Spinal cord (tissue), 10 donors: ENCODE measurements at places on chromosomes 5 and 9. TPM values are rescaled to one million over a fixed set of nuclear protein-coding genes. Genes with fewer than 3 reads are reported as not detected.

GRCh38 chr5:66477596-66477995, 118.6 kb upstream of the MAST4 start:
- no peaks in the 10 kb centered on the region for H3K27me3 ChIP-seq
- no peaks in the 10 kb centered on the region for H3K4me1 ChIP-seq
- H3K36me3 ChIP-seq = no peaks in the 10 kb centered on the region
- DNase-seq = no peak
- H3K4me3 ChIP-seq = no peak overlapping the region
- H3K27ac ChIP-seq = no peak overlapping the region

DNA sequence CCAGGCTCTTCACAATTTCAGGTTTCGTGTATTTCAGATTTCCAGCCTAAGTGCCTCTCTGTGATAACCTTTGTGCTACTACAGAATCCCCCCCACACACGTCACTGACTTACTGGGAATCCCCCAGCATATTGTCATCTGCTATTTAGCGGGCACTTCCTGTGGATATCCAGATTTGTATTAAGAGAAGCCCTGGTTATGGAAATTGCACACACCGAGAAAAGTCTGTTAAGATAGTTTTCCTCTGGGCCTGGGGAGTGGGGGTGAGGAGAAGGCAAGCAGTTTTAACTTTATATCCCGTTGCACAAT, 269.9 kb downstream of the MED10 start:
- H3K4me3 ChIP-seq = no peak overlapping the region
- no peaks in the 10 kb centered on the region for H3K36me3 ChIP-seq
- peaks cover 7% of the 10 kb centered on the region for H3K4me1 ChIP-seq

- no peak overlapping the region for H3K4me3 ChIP-seq
- no peak overlapping the region for H3K27ac ChIP-seq
- H3K27me3 ChIP-seq = no peaks in the 10 kb centered on the region
- H3K4me1 ChIP-seq = peaks cover 2% of the 10 kb centered on the region
- no peak for DNase-seq
- no peaks in the 10 kb centered on the region for H3K36me3 ChIP-seq
Observed at GRCh38 chr9:94860678-94861588, 134.4 kb downstream of the AOPEP start.

DNA sequence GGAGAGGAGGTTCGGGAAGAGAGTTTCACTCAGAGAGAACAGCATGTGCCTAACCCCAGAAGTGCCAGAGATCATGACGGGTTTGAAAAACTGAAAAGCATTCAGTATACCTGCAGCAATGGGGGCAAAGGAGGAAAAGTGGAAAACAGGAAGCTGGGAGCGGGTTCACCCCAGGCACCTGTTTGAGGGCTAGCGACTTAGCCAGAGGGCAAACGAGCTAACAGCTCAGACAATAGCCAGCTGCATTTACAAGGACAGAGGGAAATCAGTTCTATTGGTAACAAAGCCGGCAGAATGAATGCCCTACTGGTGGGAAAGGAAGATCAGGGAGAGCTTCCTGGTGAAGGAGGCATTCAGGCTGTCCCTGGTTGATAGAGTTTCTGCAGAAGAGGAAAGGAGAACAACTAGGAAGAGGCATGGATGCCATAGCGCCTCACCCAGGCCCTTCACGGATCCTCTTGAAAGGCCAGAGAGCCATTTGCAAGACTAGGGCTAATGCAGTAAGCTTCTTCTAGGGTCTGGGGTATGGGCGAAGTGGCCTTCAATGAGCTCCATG, 141.7 kb upstream of the ADRA1B start:
- DNase-seq = no peak
- no peak overlapping the region for H3K27ac ChIP-seq
- peaks cover 2% of the 10 kb centered on the region for H3K27me3 ChIP-seq

DNA sequence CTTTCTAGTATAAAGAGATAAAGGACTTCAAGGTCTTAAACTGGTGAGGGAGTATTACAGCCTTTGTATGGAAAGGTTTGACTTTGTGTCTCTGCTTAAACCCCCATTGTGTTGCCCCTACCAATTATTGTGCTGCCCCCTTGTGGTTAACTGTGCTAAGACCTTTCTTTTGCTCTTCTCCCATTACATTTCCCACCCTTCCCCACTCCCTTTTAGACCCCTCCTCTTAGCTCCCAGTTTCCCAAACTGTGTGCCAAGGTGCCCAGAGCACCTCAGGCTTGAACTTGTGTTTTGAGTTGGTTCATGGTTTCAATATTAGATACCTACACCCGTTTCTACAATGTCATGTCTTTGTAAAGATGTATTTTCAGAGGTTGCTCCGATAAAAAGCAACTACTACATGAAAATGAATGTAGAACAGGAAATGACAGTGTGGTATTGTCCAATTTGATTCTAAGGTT, 2.9 kb downstream of the JAK2 start:
- H3K4me1 ChIP-seq = peaks cover 7% of the 10 kb centered on the region
- no peak overlapping the region for H3K27ac ChIP-seq
- no peak overlapping the region for H3K4me3 ChIP-seq
- no peaks in the 10 kb centered on the region for H3K27me3 ChIP-seq
- peak; percentile 82 for DNase-seq

DNA sequence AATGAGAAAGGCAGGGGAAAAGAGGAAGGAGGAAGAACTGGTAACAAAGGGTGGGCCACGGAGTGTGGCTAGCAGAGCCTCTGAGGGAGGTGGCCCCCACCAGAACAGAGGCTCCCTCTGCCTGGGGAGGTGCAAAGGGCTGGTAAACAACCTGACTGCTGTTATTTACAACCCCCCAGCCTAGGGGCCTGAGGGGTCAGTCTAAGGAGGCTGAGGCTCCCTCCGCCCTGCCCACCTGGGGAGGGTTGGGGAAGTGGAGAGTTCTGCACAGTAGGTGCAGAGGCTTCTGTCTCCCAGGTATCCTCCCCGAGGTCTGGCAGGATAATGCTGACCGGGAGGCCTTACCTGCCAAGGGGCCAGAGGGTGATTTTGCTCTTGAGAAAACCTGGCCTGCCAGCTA, 35.6 kb upstream of the SMU1 start:
- no peak overlapping the region for H3K4me3 ChIP-seq
- H3K27ac ChIP-seq = no peak overlapping the region
- peaks cover 4% of the 10 kb centered on the region for H3K4me1 ChIP-seq
- no peak for DNase-seq
- H3K27me3 ChIP-seq = no peaks in the 10 kb centered on the region

- peak; percentile 81 for DNase-seq
- no peaks in the 10 kb centered on the region for H3K36me3 ChIP-seq
- no peak overlapping the region for H3K4me3 ChIP-seq
- no peaks in the 10 kb centered on the region for H3K27me3 ChIP-seq
- no peak overlapping the region for H3K27ac ChIP-seq
Observed at GRCh38 chr5:129767927-129768380, 20.1 kb downstream of the MINAR2 start.

DNA sequence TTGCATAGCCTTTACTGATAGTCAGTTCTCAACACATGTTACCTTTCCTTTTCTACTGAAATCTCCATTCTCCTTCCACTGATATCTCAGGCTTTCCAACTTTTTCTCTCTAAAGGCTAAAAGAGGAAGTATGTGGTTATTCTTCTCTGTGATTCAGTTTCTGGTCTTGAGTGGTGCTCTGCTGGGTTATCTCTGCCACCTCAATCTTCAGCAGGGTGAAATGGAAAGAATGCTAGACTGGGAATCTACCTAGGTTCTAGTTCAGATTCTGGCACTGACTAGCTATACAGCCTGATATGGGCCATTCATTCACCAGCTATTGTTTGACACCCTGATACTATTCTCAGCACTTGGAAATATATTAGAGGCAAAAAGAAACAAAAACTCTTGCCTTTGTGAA, 124.9 kb upstream of the GRIA1 start:
- H3K27me3 ChIP-seq = no peaks in the 10 kb centered on the region
- DNase-seq = no peak
- no peak overlapping the region for H3K4me3 ChIP-seq
- H3K36me3 ChIP-seq = no peaks in the 10 kb centered on the region
- H3K27ac ChIP-seq = no peak overlapping the region

- H3K4me1 ChIP-seq = peaks cover 16% of the 10 kb centered on the region
- H3K36me3 ChIP-seq = no peaks in the 10 kb centered on the region
- no peaks in the 10 kb centered on the region for H3K27me3 ChIP-seq
Observed at GRCh38 chr9:97629156-97629555, 4.0 kb downstream of the TSTD2 start.

- H3K36me3 ChIP-seq = no peaks in the 10 kb centered on the region
- no peak overlapping the region for H3K27ac ChIP-seq
- no peak overlapping the region for H3K4me3 ChIP-seq
- H3K27me3 ChIP-seq = no peaks in the 10 kb centered on the region
- H3K4me1 ChIP-seq = peaks cover 3% of the 10 kb centered on the region
- DNase-seq = no peak
Observed at GRCh38 chr5:125042261-125042890, 295.9 kb upstream of the ZNF608 start.

DNA sequence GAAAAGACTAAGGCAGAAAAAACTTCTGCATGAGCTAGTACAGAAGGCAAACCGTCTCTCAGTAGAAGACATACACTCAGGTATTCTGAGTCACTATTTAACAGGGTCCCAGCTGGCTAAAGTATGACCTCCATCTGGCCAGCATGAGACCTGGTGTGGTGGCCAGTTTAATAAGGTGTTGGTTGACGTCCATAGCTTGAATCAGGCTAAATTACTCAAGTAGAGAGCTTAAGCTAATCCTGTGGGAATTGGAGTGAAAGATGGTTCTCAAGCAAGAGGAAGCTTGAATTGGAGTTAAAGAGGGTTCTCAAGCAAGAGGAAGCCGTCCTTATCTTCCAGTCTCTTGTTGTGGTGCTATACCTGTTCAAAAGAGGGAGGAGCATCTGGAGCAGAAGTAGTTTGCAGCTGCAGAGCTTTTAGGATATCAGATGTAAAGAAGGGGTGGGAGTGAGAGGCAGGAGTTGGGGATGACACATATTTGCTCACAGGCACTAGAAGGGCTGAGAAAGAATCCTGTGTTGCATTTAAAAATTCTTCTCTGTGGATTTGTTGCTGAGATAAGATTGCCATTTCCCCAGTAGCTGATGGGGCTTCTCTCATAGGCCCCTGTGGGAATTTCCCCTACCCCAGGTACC, 136.1 kb upstream of the RUSC2 start:
- no peak overlapping the region for H3K27ac ChIP-seq
- H3K36me3 ChIP-seq = no peaks in the 10 kb centered on the region
- peaks cover 4% of the 10 kb centered on the region for H3K4me1 ChIP-seq
- no peak for DNase-seq
- H3K27me3 ChIP-seq = no peaks in the 10 kb centered on the region

GRCh38 chr9:82488313-82489200, 500.0 kb downstream of the SPATA31D1 start:
- no peaks in the 10 kb centered on the region for H3K36me3 ChIP-seq
- no peak overlapping the region for H3K4me3 ChIP-seq
- no peaks in the 10 kb centered on the region for H3K4me1 ChIP-seq
- peak overlapping the region; percentile 74 for H3K27ac ChIP-seq
- DNase-seq = peak; percentile 88

GRCh38 chr9:100589582-100589981, 11.7 kb downstream of the CAVIN4 start:
- no peak overlapping the region for H3K4me3 ChIP-seq
- H3K27me3 ChIP-seq = no peaks in the 10 kb centered on the region
- DNase-seq = no peak
- H3K27ac ChIP-seq = no peak overlapping the region
- no peaks in the 10 kb centered on the region for H3K4me1 ChIP-seq
- H3K36me3 ChIP-seq = peaks cover 2% of the 10 kb centered on the region

GRCh38 chr5:145925353-145925752, 11.0 kb upstream of the SH3RF2 start:
- no peaks in the 10 kb centered on the region for H3K4me1 ChIP-seq
- no peaks in the 10 kb centered on the region for H3K27me3 ChIP-seq
- H3K4me3 ChIP-seq = no peak overlapping the region

DNA sequence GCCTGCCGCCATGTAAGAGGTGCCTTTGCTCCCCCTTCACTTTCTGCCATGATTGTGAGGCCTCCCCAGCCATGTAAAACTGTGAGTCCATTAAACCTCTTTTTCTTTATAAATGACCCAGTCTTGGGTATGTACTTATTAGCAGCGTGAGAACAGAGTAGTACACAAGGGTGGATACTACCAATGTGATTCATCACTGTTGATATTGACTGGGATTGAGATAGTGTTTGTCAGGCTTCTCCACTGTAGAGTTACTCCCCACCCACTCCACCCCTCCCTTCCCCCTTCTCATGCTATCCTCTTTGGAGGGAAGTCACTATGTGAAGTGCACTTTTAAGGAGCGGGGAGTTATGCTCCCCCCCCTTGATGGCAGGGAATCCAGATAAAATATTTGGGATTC, 11.4 kb upstream of the CRHBP start:
- H3K27ac ChIP-seq = no peak overlapping the region
- no peaks in the 10 kb centered on the region for H3K27me3 ChIP-seq
- H3K36me3 ChIP-seq = no peaks in the 10 kb centered on the region
- no peak for DNase-seq
- no peaks in the 10 kb centered on the region for H3K4me1 ChIP-seq
- no peak overlapping the region for H3K4me3 ChIP-seq

GRCh38 chr5:386432-387341, 56.3 kb upstream of the EXOC3 start:
- no peaks in the 10 kb centered on the region for H3K27me3 ChIP-seq
- peaks cover 6% of the 10 kb centered on the region for H3K4me1 ChIP-seq
- no peak overlapping the region for H3K4me3 ChIP-seq
- H3K27ac ChIP-seq = no peak overlapping the region
- H3K36me3 ChIP-seq = peaks cover 3% of the 10 kb centered on the region

DNA sequence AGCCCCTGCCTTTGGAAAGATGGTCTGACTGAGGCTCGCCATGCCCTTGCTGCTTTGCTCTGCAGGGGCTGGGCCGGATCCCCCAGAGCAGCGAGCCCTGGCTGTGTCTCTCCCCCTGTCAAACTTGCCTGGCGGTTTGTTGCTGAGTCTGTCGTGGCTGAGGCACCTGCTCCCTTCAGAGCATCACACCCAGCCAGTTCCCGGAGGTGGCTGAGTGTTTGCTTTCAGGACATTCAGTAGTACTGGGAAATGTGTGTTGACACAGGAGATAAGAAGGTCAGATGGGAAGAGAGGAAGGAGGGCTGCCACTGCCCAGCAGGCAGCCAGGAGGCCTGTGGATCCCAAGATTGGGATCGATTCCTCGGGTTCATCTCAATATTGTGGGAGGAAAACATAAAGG, 62.9 kb downstream of the GADD45G start:
- DNase-seq = no peak
- H3K4me1 ChIP-seq = peaks cover 11% of the 10 kb centered on the region
- no peaks in the 10 kb centered on the region for H3K36me3 ChIP-seq
- H3K27me3 ChIP-seq = no peaks in the 10 kb centered on the region

- H3K4me3 ChIP-seq = no peak overlapping the region
- no peak overlapping the region for H3K27ac ChIP-seq
- no peak for DNase-seq
- peaks cover 2% of the 10 kb centered on the region for H3K27me3 ChIP-seq
- H3K36me3 ChIP-seq = no peaks in the 10 kb centered on the region
Observed at GRCh38 chr9:81565144-81565543, 124.2 kb downstream of the TLE1 start.

GRCh38 chr5:148855249-148856008, 29.0 kb downstream of the ADRB2 start:
- no peaks in the 10 kb centered on the region for H3K27me3 ChIP-seq
- no peak overlapping the region for H3K27ac ChIP-seq
- no peak overlapping the region for H3K4me3 ChIP-seq
- no peaks in the 10 kb centered on the region for H3K4me1 ChIP-seq
- H3K36me3 ChIP-seq = no peaks in the 10 kb centered on the region

- H3K27me3 ChIP-seq = no peaks in the 10 kb centered on the region
- DNase-seq = no peak
- no peak overlapping the region for H3K4me3 ChIP-seq
- peaks cover 10% of the 10 kb centered on the region for H3K4me1 ChIP-seq
- no peak overlapping the region for H3K27ac ChIP-seq
Observed at GRCh38 chr5:173896631-173897030, 8.5 kb downstream of the CPEB4 start.

ITK gene
- 0.50 TPM for total RNA-seq

TNFSF15 gene
- 0.77 TPM for total RNA-seq

ADRB2 gene
- total RNA-seq = 5.0 TPM

SPINK4 gene
- not detected for total RNA-seq

NACC2 gene
- total RNA-seq = 23.3 TPM

TMOD1 gene
- 27.3 TPM for total RNA-seq

AGGF1 gene
- total RNA-seq = 28.7 TPM

TXNDC8 gene
- total RNA-seq = not detected

FAM153A gene
- total RNA-seq = 5.7 TPM
